ENCODE measurements at places on chromosomes 12 and 14. TPM values are rescaled to one million over a fixed set of nuclear protein-coding genes. Genes with fewer than 3 reads are reported as not detected.

Gene ZFHX2
- polyA plus RNA-seq = 1.5 TPM

Gene NOVA1
- 13.2 TPM for polyA plus RNA-seq

Gene PPP1R1A
- polyA plus RNA-seq = 72.4 TPM

Gene GLI1
- polyA plus RNA-seq = 11.2 TPM

Gene VPS37B
- polyA plus RNA-seq = 22.4 TPM

Gene MYF5
- polyA plus RNA-seq = 25.0 TPM

Gene MIP
- 0.35 TPM for polyA plus RNA-seq

DNA sequence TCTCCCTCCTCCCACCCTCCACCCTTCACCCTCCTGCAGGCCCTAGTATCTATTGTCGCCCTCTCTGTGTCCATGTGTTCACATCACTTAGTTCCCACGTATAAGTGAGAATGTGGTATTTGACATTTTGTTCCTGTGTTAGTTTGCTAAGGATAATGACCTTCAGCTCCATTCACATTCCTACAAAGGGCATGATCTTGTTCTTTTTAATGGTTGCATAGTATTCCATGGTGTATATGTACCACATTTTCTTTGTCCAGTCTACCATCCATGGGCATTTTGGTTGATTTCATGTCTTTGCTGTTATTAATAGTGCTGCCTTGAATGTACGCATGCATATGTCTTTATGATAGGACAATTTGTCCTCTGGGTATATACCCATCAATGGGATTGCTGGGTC lies 29.6 kb downstream of the C12orf71 start:
- no peak for DNase-seq

- DNase-seq = no peak
These were observed 46.9 kb upstream of the ANO6 start for GRCh38 chr12:45168976-45169375.

- no peak for DNase-seq
These were observed 12.9 kb upstream of the EPS8 start for GRCh38 chr12:15801770-15802744.

- no peak for DNase-seq
These were observed 410.7 kb upstream of the RGS6 start for GRCh38 chr14:71521238-71522135.

- no peak for DNase-seq
These were observed 34.2 kb upstream of the TCL1B start for GRCh38 chr14:95651821-95652583.

DNA sequence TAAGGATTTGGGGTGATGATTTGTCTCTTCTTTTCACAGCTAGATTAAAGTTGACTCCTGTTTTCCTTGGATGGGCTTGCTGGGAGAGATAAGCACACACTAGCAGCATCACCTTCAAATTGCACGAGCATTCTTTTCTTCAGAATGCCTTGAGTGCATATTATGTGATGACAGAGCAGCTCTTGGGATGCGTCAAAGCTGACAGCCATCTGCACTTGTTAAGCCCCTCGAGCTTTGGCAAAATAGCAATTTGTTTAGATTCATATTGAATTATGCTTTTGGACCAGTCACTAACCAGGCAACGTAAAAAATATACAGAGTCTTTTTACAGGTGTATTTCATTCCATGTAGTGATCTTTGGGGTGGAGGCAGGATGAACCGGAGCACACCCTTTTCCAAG lies 407.0 kb downstream of the FUT8 start:
- no peak for DNase-seq

DNA sequence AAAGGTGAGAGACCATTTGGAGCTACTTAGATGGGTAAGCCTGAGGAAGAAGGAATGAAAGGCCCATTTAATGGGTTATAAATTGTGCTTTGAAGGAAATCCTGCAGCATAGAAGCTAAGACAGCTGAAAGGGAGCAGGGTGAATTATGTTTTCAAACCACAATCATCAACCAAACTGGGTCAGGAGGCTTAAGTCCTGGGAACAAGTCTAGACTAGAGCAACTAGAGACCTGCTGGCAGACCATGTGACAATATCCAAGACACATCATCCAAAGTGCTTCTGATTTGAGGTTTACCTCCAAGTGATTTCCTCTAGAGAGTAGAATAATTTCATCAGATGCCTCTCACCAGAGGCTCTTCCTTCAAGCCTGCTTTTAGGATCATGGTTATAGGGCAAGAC lies 53.7 kb downstream of the MAP3K9 start:
- DNase-seq = no peak
